Hepatic stellate cell (primary cell): ENCODE measurements at places on chromosomes 16 and 17.

- peak; percentile 98 for DNase-seq
Observed at GRCh38 chr17:75633486-75634375, 497 bp downstream of the SMIM5 start.

DNA sequence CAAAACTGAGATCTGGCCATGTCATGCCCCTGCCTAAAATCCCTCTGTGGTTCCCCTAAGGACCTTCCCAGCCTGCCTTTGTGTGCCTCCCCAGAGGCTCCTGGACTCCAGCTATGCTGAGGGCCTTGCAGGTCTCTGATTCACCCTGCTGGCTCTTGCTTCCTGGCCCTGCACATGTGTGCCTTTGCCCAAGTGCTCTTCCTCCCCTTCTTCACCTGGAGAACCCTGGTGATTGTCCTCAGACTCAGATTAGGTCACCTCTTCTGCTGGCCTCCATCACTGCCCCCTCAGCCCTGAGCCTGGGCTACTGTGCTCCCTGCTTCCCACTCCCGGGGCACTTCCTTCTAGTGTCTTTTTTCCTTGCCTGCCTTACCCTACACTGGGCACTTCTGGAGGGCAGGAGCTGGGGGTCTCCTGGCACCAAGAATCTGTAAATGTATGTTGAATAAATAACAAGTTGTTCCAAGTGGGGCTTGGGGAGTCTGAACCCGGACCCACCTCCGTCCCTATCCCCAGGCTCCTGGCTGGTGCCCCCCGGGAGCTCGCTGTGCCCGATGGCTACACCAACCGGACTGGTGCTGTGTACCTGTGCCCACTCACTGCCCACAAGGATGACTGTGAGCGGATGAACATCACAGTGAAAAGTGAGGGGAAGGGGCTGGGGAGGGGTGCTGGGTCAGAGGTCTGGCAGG, 7.8 kb downstream of the ITGA3 start:
- no peak for DNase-seq

DNA sequence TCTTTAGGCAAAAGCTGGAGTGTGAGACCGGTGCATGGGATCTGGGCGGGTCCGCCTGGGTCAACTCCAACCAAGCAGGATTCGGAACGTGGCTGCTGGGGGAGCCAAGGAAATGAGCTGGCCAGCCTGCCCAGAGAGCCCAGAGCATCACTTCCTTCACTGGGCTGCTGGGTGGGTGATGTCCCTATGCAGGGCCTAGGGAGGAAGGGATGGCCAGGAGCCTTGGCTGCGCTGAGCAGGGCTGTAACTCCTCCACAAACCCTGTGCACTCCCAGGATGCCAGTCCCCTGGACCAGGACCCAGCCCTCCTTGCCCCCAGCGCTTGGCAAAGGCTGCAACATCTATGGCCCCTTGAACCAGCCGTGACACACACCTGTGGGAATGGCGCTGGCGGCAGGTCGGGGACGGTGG, 138.4 kb downstream of the RAB11FIP4 start:
- no peak for DNase-seq

GRCh38 chr16:52929478-52930400, 123.0 kb downstream of the CHD9NB start:
- no peak for DNase-seq

GRCh38 chr16:49757559-49758069, 98.3 kb downstream of the ZNF423 start:
- DNase-seq = no peak

DNA sequence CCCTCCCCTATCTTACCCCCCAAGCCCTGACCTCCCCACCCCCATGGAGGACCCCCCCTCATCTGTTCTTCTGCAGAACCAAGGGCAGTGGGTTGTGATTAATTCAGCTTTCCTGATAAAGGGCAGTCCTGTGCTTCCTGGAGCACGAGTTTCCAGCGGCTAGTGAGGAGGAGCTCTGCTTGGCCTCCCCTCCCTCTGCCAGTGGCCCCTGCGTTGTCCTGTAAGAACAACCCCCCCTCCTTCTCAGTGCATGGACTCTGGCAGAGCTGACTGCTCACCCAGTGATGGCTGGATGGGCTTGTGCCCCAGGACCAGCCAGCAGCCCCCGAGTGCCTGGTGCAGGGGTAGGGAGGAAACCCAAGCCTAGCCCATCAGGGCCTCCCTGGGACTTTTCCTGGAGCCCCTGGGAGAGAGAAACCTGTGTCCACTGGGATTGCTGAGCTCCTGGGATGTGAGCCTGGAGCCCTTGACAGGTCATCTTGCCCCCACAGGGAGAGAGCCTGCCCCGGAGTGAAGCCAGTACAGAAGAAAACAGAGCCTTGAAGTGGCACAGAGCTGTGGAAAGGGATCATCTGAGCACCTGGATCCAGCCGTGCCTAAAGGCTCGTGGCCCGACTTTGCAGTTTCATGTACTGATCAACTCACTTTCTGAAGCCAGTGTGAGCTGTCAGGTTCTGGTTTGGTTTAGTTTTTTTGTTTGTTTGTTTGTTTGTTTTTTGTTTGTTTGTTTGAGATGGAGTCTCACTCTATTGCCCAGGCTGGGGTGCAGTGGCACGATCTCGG, 26.5 kb downstream of the MMP15 start:
- no peak for DNase-seq

GRCh38 chr16:6019490-6019991, 921.9 kb upstream of the EEF2KMT start:
- DNase-seq = no peak

- DNase-seq = no peak
Observed at GRCh38 chr17:14701886-14702285, 401.0 kb downstream of the HS3ST3B1 start.

GRCh38 chr16:84246679-84247077, 6.9 kb upstream of the KCNG4 start:
- no peak for DNase-seq

GRCh38 chr17:13197586-13197985, 179.8 kb upstream of the ELAC2 start:
- no peak for DNase-seq

GRCh38 chr17:63446753-63447470, 806 bp upstream of the CYB561 start:
- peak; percentile 41 for DNase-seq

- DNase-seq = peak; percentile 89
Observed at GRCh38 chr17:2416010-2416734, 15.3 kb upstream of the MNT start.

GRCh38 chr16:2584729-2585650, 47.2 kb downstream of the PDPK1 start:
- no peak for DNase-seq

GRCh38 chr17:57988301-57989250, 522 bp upstream of the VEZF1 start:
- peak; percentile 88 for DNase-seq

GRCh38 chr16:70679671-70680494, 6.0 kb downstream of the MTSS2 start:
- DNase-seq = peak; percentile 66

- DNase-seq = no peak
Observed at GRCh38 chr17:10585529-10585928, 36.1 kb upstream of the MYH2 start.

GRCh38 chr17:76881966-76882365, 13.8 kb downstream of the MGAT5B start:
- DNase-seq = no peak

GRCh38 chr17:50903604-50904517, 37.7 kb upstream of the TOB1 start:
- peak; percentile 35 for DNase-seq

- no peak for DNase-seq
Observed at GRCh38 chr17:4879601-4880000, 19.7 kb upstream of the C17orf107 start.

- peak; percentile 81 for DNase-seq
Observed at GRCh38 chr16:89909777-89910716, 8.6 kb upstream of the MC1R start.

- no peak for DNase-seq
Observed at GRCh38 chr17:78053777-78054468, 74.6 kb downstream of the TMC6 start.

- peak; percentile 60 for DNase-seq
Observed at GRCh38 chr17:6639586-6640535, 650 bp downstream of the KIAA0753 start.

DNA sequence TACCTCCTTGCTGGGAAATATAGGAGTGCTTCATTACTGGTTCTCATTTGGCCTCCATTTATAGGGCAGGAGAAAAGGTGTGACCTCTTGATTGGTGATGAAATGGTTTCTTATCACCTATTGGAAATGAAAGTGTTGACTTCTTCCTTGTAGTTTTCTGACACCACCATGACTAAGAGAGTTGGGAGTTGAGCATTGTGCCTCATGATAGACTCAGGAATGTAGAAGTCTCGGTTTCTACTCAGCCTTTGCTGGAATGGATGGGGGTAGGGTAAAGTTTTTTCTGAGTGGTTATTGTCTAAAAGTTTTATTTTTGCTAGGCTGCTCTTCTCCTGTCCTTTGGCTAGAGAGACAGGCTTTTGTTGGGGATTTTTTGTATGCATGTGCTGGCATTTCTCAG, 117.4 kb downstream of the PHKB start:
- no peak for DNase-seq

GRCh38 chr16:2990891-2991290, 10.6 kb upstream of the PKMYT1 start:
- DNase-seq = no peak

- DNase-seq = no peak
Observed at GRCh38 chr16:87647431-87648185, 45.3 kb downstream of the JPH3 start.

GRCh38 chr16:13041646-13042290, 140.4 kb downstream of the SHISA9 start:
- DNase-seq = no peak

- no peak for DNase-seq
Observed at GRCh38 chr16:86199182-86199581, 300.2 kb downstream of the IRF8 start.

GRCh38 chr17:7548585-7549400, at the start of gene TNFSF12:
TSS of gene TNFSF12 (plus strand) at chr17:7549058. CDS start at chr17:7549154, 96 bp downstream.
- DNase-seq = peak; percentile 67

GRCh38 chr17:10295728-10296343, 77.0 kb downstream of the MYH13 start:
- DNase-seq = no peak

GRCh38 chr17:8822401-8823035, 23.4 kb upstream of the MFSD6L start:
- no peak for DNase-seq

- no peak for DNase-seq
Observed at GRCh38 chr17:1188812-1189504, 9.2 kb upstream of the ABR start.

GRCh38 chr16:85361441-85362118, 249.3 kb upstream of the CIBAR2 start:
- no peak for DNase-seq

DNA sequence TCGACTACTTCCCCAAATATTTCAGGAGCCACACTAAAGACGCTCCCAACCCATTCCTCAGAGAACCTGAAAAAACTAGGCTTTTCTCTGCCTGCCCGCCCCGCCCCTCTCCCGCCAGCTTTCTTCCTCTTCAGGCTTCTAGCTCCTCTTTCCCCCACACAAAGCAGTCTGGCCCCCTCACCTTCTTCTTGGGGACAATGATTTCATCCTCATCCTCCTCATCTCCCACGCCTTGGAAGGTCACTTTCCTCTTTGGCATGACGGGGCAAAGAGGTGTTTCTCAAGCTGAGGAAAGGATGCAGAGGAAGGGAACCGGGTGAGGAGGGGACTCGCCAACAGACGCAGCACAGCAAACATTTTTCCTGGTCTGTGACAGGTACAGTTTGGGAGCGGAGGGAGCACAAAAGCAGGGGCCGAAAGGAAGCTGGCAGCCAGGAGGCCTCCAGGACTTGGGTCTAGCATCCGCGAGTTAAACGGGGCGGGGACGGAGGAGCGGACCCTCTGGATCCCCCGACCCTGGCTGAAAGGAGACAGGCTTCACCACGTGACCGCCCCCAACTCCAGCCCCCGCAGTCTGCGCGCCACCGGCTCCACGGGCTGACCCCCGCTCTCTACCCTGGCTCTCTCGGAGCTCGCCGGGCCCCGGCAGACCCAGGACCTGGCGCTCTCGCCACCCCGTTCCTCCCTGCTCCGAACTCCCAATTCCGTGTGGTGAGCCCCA, 525 bp downstream of the CD2BP2 start:
- DNase-seq = no peak

- no peak for DNase-seq
Observed at GRCh38 chr16:72286936-72287620, 115.1 kb upstream of the PMFBP1 start.

GRCh38 chr17:42334677-42335076, 46.4 kb downstream of the STAT5A start:
- no peak for DNase-seq

- DNase-seq = no peak
Observed at GRCh38 chr17:31439716-31440115, 48.2 kb downstream of the RAB11FIP4 start.

- DNase-seq = no peak
Observed at GRCh38 chr17:80110927-80111701, 9.7 kb downstream of the GAA start.

DNA sequence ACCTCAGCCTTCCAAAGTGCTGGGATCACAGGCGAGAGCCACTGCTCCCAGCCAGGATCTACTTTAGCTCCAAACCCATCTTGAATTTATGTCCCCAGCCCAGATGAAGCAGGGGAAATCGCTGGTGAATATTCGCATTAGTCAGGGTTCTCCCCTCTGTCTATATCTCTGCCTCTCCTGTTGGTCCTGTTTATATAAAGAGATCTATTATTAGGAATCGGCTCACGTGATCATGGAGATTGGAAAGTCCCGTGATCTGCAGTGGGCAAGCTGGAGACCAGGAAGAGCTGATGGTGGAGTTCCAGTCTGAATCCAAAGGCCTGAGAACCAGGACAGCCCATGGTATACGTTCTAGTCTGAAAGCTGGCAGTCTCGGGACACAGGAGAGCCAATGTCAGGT, 382.8 kb downstream of the SEC14L1 start:
- no peak for DNase-seq

DNA sequence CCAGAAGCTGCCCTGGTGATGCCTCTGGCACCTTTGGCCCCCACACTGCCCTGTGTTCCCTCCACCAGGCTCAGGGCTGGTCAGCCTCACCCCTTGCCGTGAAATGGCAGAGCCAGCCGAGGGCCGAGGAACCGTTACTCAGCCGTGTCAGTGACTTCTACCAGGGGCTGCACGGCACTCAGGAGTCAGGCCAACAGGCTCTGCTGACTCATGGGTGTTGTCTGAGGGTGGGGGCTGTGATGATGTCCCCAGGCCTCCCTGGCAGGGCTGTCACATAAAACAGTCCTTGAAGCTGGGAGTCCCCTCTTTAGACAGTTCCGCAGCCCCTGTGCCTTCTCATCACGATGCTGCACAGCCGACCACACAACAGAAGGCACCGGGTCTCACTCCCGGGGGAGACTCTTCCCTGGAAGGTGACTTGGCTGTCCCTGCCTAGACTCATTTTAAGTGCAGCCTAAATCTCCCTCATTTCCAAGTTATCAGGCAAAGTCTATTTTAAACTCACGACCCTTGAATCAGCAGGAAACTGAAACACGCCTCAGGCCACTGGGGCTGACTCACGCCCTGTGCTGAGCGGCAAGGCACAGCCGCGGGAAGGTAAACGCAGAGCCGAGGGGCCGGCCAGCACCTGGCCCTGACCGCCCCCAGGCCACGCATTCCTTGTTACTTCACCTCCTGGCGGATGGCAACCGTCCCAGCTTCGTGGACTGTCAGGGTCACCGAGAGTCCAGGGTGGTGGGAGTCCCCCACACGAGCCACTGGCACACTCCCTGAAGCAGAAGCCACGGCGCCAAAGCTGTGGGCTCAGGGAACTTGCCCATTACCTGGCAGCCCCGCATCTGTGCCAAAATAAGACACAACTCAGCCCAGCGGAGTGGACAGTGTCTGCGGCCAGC, 102.6 kb downstream of the ZNF778 start:
- DNase-seq = peak; percentile 94
